GM23338 (cell line): ENCODE measurements at places on chromosomes 12 and 14. TPM values are rescaled to one million over a fixed set of nuclear protein-coding genes. Genes with fewer than 3 reads are reported as not detected.

Gene CCDC38
- not detected in 2 replicates for total RNA-seq

Gene TRHDE
- 5.7 and 7.7 TPM in 2 replicates for total RNA-seq

Gene LRRC10
- total RNA-seq: not detected in 2 replicates

Gene MSI1
- total RNA-seq: 8.1 and 12.8 TPM in 2 replicates

Gene NPAS3
- 0.08 and 0.17 TPM in 2 replicates for total RNA-seq

Gene ANKS1B
- 5.8 and 18.6 TPM in 2 replicates for total RNA-seq

Gene SPTB
- 1.9 and 2.4 TPM in 2 replicates for total RNA-seq

Gene CMTM5
- total RNA-seq: 0.24 and 0.27 TPM in 2 replicates

Gene EFCAB11
- total RNA-seq: 6.6 and 7.7 TPM in 2 replicates

GRCh38 chr14:92785667-92786426 is 8.3 kb upstream of the GOLGA5 start:
- DNase-seq: peak; percentile 6
- no peaks in the 10 kb centered on the region for H3K36me3 ChIP-seq
- H3K27me3 ChIP-seq: no peaks in the 10 kb centered on the region
- no peak overlapping the region for H3K27ac ChIP-seq
- H3K4me1 ChIP-seq: no peaks in the 10 kb centered on the region; the same call in 1 of the 2 replicates
- H3K4me3 ChIP-seq: no peak overlapping the region

GRCh38 chr14:38211255-38211735 is 3.6 kb downstream of the SSTR1 start:
- DNase-seq: peak; percentile 59
- peak overlapping the region; percentile 51 for H3K4me3 ChIP-seq
- peaks cover 100% of the 10 kb centered on the region for H3K27me3 ChIP-seq
- no peak overlapping the region for H3K27ac ChIP-seq

- H3K4me1 ChIP-seq: peaks cover 15% of the 10 kb centered on the region
- H3K4me3 ChIP-seq: no peak overlapping the region
- no peak overlapping the region for H3K27ac ChIP-seq
- H3K27me3 ChIP-seq: peaks cover 32% of the 10 kb centered on the region
- DNase-seq: no peak
Measured at GRCh38 chr14:103142026-103142425, 18.8 kb downstream of the TNFAIP2 start.

GRCh38 chr14:54512393-54512792 is 2.7 kb downstream of the CGRRF1 start:
- H3K27ac ChIP-seq: no peak overlapping the region
- DNase-seq: no peak
- H3K27me3 ChIP-seq: no peaks in the 10 kb centered on the region
- H3K4me1 ChIP-seq: peaks cover 10% of the 10 kb centered on the region
- H3K4me3 ChIP-seq: no peak overlapping the region

- H3K27me3 ChIP-seq: no peaks in the 10 kb centered on the region
- DNase-seq: no peak
- no peaks in the 10 kb centered on the region for H3K4me1 ChIP-seq
- H3K36me3 ChIP-seq: peaks cover 3% of the 10 kb centered on the region; the same call in 1 of the 2 replicates
Measured at GRCh38 chr14:51789114-51789513, 71.3 kb upstream of the GNG2 start.

DNA sequence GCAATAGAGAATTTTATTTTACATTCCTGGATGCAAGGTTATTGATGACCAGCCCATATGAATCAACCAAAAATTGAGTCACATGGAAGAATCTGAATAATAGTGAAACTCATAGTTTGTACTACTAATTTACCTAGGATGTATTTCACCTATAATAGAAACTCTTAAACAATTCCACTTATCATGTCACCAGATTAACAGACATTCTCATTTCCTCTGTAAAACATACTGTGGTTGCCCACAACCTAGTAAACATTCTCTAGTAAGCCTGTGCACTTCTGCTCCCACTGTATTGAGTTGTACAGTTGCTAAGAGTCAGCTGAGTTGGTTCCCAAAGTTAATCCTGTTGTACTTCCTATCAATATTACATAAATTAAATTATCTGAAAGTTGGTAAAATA is 196.6 kb upstream of the TMTC1 start:
- H3K4me3 ChIP-seq: no peak overlapping the region
- no peak overlapping the region for H3K27ac ChIP-seq
- H3K27me3 ChIP-seq: no peaks in the 10 kb centered on the region
- no peaks in the 10 kb centered on the region for H3K4me1 ChIP-seq
- no peaks in the 10 kb centered on the region for H3K36me3 ChIP-seq

- peaks cover 10% of the 10 kb centered on the region for H3K27me3 ChIP-seq
- no peaks in the 10 kb centered on the region for H3K36me3 ChIP-seq
- H3K4me3 ChIP-seq: no peak overlapping the region
- H3K27ac ChIP-seq: no peak overlapping the region
- DNase-seq: no peak
- H3K4me1 ChIP-seq: 0 out of 2 replicates have a peak, but pooled peaks cover 5% of the 10 kb centered on the region
Measured at GRCh38 chr12:113061061-113061694, 4.6 kb downstream of the DTX1 start.

- H3K4me3 ChIP-seq: no peak overlapping the region
- H3K27ac ChIP-seq: no peak overlapping the region
Measured at GRCh38 chr12:130992979-130993538, 39.4 kb downstream of the ADGRD1 start.

- no peaks in the 10 kb centered on the region for H3K27me3 ChIP-seq
- no peak overlapping the region for H3K4me3 ChIP-seq
- H3K4me1 ChIP-seq: peaks cover 7% of the 10 kb centered on the region
Measured at GRCh38 chr12:111446631-111447570, 41.2 kb downstream of the SH2B3 start.

GRCh38 chr14:69317780-69318179 is 57.8 kb downstream of the GALNT16 start:
- no peak overlapping the region for H3K4me3 ChIP-seq
- H3K4me1 ChIP-seq: no peaks in the 10 kb centered on the region; the same call in none of the 2 replicates
- no peak for DNase-seq
- H3K36me3 ChIP-seq: no peaks in the 10 kb centered on the region
- H3K27ac ChIP-seq: no peak overlapping the region
- H3K27me3 ChIP-seq: no peaks in the 10 kb centered on the region

DNA sequence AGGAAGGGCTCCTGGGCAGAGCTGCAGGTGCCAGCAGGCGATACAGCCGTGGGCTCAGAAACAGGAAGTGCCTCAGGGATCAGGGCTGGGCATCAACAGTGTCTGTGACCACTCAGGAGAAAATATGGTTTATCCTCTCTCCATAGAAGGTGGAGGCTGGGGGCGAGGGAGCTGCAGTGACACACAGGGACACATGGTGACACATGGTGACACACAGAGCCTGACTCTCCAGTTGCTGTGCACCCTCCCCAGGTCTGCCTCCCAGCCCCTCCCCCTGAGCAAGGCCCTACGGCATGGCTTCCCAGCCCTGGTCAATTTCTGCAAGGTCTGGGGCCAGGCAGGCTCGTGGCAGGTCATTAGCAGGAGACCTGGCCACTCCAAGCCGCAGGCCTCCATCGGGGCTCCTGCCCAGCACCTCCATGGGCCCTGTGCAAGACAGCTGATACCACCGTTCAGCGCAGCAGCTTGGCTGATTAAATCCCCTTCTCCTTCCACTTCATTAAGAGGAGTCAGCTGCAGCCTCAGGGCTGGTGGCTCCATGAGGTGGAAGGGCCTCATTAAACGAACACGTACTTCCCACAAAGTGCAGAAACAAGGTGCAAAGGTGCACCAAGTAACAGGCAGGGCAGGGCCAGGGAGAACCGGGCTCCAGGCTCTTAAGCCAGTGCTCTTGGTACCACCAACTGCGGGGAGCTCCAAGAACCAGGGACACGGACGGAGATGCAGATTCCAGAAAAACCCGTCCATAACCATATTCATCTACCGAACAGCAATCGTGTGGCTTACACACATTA is 60.7 kb downstream of the CCNK start:
- no peak for DNase-seq
- H3K4me1 ChIP-seq: peaks cover 21% of the 10 kb centered on the region
- H3K36me3 ChIP-seq: no peaks in the 10 kb centered on the region
- no peak overlapping the region for H3K27ac ChIP-seq
- H3K27me3 ChIP-seq: no peaks in the 10 kb centered on the region
- H3K4me3 ChIP-seq: no peak overlapping the region

DNA sequence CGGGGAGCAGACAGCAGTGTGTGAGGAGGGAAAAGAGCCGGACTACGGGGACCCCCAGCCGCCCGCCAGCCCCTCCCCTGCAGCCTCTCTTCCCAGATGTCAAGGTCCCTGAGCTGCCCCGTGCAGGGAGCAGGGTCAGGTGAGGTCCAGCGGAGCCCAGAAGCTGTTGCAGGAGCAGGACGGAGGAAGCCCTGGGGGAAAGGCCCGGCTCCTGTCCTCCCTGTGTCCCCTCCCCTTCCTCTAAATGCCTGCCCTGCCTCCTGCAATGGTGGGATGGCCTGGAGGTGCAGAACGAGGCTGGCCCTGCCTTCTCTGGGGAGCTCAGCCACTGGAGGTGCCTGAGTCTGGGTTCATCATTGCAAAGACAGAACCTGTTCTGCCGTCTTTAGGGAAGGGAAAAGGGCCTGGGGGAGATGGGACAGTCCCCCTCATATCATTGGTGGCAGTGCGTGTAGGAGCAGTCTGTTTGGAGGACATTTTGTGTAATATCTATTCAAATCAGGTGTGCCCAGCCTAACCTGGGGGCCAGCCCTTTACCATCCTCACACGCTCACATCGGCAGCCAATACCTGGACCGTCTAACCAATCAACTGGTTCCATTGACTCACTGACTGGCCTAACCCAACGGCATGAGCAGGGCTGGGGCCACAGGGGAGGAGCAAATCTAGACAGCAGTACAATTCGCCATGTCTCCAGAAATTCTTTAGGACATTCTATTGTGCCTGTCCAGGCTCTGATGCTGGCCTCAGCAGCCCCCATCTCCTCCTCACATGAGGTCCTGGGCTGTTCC is 364.1 kb upstream of the SFSWAP start:
- no peaks in the 10 kb centered on the region for H3K27me3 ChIP-seq

GRCh38 chr14:83463500-83464098 is 1929.9 kb upstream of the SEL1L start:
- no peaks in the 10 kb centered on the region; the same call in 1 of the 2 replicates for H3K36me3 ChIP-seq
- no peak overlapping the region for H3K27ac ChIP-seq
- no peaks in the 10 kb centered on the region for H3K4me1 ChIP-seq
- no peaks in the 10 kb centered on the region for H3K27me3 ChIP-seq
- peak; percentile 80 for DNase-seq

GRCh38 chr12:104741497-104742367 is 216.4 kb downstream of the SLC41A2 start:
- no peaks in the 10 kb centered on the region for H3K36me3 ChIP-seq
- peak; percentile 41 for DNase-seq
- H3K27me3 ChIP-seq: no peaks in the 10 kb centered on the region
- H3K27ac ChIP-seq: 0 out of 2 replicates have a peak overlapping the region, but pooled peaks have one; percentile 45

GRCh38 chr12:11786638-11787365 is 137.3 kb downstream of the ETV6 start:
- no peaks in the 10 kb centered on the region for H3K27me3 ChIP-seq
- H3K27ac ChIP-seq: no peak overlapping the region
- H3K36me3 ChIP-seq: no peaks in the 10 kb centered on the region
- peaks cover 15% of the 10 kb centered on the region for H3K4me1 ChIP-seq

GRCh38 chr14:57729208-57730187 is 136.4 kb downstream of the SLC35F4 start:
- peaks cover 23% of the 10 kb centered on the region for H3K4me1 ChIP-seq
- DNase-seq: peak; percentile 9
- no peak overlapping the region for H3K4me3 ChIP-seq
- peak overlapping the region; percentile 76 for H3K27ac ChIP-seq

- no peak overlapping the region for H3K27ac ChIP-seq
- no peak for DNase-seq
- no peak overlapping the region for H3K4me3 ChIP-seq
- H3K4me1 ChIP-seq: no peaks in the 10 kb centered on the region
- no peaks in the 10 kb centered on the region for H3K27me3 ChIP-seq
Measured at GRCh38 chr12:76704693-76705092, 59.2 kb upstream of the ZDHHC17 start.

- no peak for DNase-seq
- H3K27me3 ChIP-seq: no peaks in the 10 kb centered on the region
- H3K4me3 ChIP-seq: no peak overlapping the region
- no peaks in the 10 kb centered on the region for H3K36me3 ChIP-seq
- no peak overlapping the region for H3K27ac ChIP-seq
Measured at GRCh38 chr14:63795532-63795931, 57.3 kb upstream of the SYNE2 start.

- no peaks in the 10 kb centered on the region for H3K36me3 ChIP-seq
- H3K27ac ChIP-seq: no peak overlapping the region
- no peak overlapping the region for H3K4me3 ChIP-seq
Measured at GRCh38 chr14:93019970-93020369, 95.8 kb downstream of the ITPK1 start.

GRCh38 chr14:99815696-99816095 is 22.5 kb downstream of the EML1 start:
- no peak overlapping the region for H3K4me3 ChIP-seq
- H3K27me3 ChIP-seq: no peaks in the 10 kb centered on the region
- no peak for DNase-seq
- no peak overlapping the region for H3K27ac ChIP-seq
- H3K4me1 ChIP-seq: no peaks in the 10 kb centered on the region

DNA sequence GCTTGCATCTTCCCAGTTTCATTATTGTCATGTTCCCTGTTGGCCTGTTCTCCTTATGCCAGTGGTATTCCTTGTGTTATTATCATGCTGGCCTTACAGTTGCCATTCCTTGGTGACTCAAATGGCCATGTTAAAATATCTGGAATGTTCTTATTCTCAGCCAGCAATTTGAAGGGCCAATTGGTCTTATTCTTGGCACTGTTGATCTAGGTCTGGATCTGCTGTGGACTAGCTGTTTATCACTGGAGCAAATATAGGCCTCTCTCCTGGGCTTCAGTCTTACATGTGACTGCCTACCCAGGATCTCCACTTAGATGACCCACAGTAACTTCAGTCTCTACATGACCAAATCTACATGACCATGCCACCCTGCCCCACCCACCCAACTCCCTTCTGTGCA is 5.4 kb downstream of the CIPC start:
- H3K36me3 ChIP-seq: no peaks in the 10 kb centered on the region
- H3K27me3 ChIP-seq: no peaks in the 10 kb centered on the region
- H3K4me3 ChIP-seq: no peak overlapping the region
- DNase-seq: no peak
